Uterine smooth muscle cell (primary cell): ENCODE measurements at places on chromosomes 6 and 20. TPM values are rescaled to one million over a fixed set of nuclear protein-coding genes. Genes with fewer than 3 reads are reported as not detected.

Gene STK38
- total RNA-seq, result 13.4 and 19.0 TPM in 2 replicates

Gene COL20A1
- under 0.01 TPM in 1 of 2 replicates, not detected in the other for total RNA-seq

Gene MAFB
- 0.33 and 0.75 TPM in 2 replicates for total RNA-seq

Gene FAM217A
- total RNA-seq, result not detected in 2 replicates

Gene PCSK2
- not detected in 2 replicates for total RNA-seq
